Psoas muscle (tissue), 8 donors: ENCODE measurements at places on chromosomes 5 and 9. TPM values are rescaled to one million over a fixed set of nuclear protein-coding genes. Genes with fewer than 3 reads are reported as not detected.

PCDHGB7 gene
- 5.6 TPM for total RNA-seq

PCDHA4 gene
- total RNA-seq: 0.06 TPM

MSX2 gene
- total RNA-seq: 2.4 TPM

NR2F1-AS1 gene
- total RNA-seq: 0.13 TPM

FAM221B gene
- total RNA-seq: not detected

CCDC152 gene
- 0.57 TPM for total RNA-seq

RASGEF1C gene
- total RNA-seq: not detected

PKD2L2 gene
- 0.44 TPM for total RNA-seq

MAP1B gene
- 13.2 TPM for total RNA-seq

OR5C1 gene
- not detected for total RNA-seq

DNA sequence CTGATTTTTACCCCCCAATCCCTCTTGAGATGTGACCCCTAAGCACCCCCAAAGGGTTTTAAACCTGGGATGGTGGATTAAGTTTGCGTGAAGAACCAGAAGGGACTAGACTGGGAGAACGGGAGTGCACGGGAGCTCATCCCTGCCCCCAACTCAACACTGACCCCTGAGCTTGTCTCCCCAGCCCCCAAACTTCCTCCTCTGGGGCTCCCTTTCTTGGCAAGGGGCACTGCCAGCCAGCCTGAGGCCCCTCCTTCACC is 5.0 kb upstream of the SET start:
- no peak for DNase-seq

- DNase-seq: no peak
Measured at GRCh38 chr9:137745541-137745991, 126.8 kb downstream of the EHMT1 start.

DNA sequence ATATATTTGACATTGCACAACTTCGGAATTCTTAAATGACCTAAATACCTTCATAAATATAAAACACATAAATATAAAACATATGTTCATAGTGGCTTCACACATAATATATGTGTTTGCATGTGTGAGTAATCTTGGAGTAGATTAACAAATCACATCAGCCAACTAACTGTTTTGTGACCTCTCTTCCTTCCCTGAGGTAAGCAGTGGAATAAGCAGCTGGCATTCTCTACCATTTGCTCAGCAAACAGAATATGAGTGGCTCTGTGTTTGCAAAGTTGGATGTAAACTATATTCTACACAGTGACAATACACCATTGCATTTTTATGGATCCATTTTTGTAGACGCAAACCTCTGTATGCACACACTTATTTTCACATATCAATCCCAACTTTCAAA is 189.9 kb downstream of the ACER2 start:
- DNase-seq: no peak

DNA sequence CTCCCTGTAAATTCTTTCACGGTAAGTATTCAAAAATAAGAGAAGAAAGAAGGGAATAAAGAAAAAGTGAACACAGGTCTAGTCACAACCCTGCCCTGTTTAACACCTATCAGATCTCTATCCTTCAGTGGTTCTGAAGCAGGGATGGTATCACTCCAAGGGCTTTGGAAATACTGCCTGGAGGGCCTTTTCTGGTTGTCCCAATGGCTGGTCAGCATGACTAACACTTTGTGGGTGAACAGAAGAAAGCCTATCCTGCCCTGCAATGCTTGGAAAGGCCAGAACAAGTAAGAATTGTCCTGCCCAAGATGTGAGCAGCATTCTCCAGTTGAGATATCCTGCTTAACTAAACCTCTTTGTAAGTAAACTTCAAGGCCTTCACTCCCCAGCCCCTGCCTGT is 124.9 kb downstream of the TMEM167A start:
- DNase-seq: no peak

DNA sequence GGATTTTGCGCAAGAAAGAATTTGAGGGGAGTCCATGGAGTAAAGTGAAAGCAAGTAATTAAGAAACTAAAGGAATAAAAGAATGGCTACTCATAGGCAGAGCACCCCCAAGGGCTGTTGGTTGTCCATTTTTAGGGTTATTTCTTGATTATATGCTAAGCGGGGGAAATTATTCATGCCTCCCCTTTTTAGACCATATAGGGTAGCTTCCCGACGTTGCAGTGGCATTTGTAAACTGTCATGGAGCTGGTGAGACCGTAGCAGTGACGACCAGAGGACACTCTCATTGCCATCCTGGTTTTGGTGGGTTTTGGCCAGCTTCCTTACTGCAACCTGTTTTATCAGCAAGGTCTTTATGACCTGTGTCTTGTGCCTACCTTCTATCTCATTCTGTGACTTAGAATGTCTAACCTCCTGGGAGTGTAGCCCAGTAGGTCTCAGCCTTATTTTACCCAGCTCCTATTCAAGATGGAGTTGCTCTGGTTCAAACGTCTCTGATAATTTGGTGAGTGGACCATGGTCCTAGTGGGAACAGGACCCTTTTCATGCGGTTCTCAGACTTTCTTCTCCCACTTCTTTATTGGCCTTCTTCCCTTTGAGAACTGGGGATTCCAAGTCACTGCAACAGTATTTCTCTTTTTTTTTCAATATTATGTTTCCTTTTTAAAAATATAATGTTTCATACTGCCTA is 1.3 kb upstream of the ERAP1 start:
- DNase-seq: no peak

DNA sequence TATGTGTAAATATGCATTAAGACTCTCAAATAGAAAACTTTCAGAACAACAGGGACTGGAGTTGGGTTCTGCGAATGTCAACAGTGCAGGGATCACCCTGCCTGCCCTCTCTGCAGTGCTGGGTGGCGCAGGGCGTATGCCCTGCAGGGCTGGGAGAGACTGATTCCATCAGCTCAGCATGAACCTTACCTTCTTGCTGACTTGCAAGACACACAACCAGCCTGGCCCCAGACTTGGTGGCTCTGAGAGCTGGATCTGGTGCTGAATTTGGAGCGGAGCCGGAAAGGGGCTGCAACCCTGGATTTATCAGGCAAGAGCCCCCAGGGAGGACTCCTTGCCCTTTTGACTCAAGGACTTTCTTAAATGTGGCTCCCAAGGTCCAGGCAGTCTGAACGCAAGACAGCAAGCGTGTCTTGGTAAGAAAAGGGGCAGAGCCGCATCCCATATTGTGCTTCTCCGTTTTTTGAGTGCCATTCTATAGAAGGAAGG is 376.0 kb upstream of the IRX2 start:
- DNase-seq: no peak

GRCh38 chr9:6600006-6600405 is 45.5 kb downstream of the GLDC start:
- no peak for DNase-seq

GRCh38 chr9:34332076-34332964 is 3.0 kb downstream of the NUDT2 start:
- no peak for DNase-seq

DNA sequence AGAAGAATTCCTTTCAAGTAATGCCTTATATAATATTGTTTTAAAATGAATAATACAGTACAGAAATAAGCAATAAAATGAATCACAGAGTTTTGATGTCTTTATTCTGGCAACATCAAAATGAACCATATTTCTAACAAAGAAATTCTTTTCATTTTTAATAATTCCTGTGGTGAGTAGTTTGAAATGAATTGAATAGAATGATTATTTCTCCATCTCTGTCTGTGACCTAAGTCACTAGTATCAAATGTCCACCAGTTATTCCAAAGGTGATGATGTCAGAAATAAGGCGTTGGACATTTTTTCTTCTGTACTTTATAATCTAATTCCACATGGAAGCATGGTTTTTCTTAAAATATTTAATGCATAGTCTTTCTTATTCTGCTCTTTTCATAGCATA is 106.2 kb downstream of the ADAMTSL1 start:
- DNase-seq: no peak

DNA sequence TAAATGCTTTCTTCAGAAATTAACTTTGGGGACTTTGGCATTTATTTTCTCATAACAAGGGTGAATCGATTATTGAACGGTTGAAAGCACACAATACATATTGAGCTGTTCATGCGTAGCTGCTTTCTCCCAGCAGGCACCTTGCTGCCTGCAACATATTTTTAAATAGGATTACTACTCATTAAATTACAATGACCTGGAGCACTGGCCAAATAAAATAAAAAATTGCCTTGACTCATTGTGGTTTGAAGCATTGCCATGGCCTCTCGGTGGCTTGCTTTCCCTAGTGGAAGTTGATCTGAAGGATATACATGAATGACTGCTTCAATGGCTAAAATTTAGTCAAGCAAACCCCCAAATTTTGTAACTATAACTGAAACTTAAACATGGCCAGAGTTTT is 181.6 kb upstream of the NUDT12 start:
- DNase-seq: no peak

- no peak for DNase-seq
Measured at GRCh38 chr9:89982016-89982415, 377.2 kb downstream of the GADD45G start.

GRCh38 chr9:117705386-117705785 is 1.2 kb downstream of the TLR4 start:
- DNase-seq: no peak

DNA sequence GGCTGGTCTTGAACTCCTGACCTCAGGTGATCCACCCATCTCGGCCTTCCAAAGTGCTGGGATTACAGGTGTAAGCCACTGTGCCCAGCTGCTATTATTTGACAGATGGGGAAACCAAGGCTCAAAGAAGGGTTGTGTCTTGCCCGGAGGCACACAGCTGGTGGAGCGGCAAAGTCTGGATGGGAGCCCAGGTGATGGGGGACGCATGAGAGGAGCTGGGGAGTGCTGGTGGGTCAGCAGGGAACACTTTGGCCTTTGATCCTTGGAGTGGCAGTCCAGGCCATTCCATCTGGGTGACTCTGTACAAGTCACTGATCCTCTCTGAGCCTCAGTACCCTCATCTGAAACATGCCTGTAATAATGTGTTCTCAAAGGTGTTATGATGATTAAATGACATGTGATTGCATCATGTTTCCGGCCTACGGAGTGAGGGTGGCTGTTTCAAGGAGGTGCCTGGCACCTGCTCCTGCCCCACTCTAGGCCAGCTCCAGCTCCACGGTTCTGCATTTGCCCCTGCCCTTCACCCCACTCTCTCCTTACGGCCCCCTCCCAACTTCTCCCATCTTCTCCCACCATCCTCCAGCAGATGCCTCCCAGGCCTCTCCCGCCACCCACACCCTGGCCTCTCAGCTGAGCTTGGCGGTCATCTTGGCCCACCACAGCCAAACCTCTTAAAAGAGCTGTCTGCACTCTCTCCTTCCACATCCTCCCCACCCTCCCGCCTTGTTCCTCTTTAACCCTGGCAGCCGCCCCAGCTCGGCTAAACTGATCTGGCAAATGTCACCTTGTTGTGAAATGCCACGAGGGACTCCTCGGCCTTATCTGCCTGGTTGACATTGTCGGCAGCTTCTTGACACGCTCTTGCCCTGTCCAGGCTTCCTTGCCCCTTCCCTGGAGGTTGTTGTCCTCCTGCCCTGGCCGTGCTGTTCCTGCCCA is 5.5 kb upstream of the DBN1 start:
- peak; percentile 94 for DNase-seq

- DNase-seq: no peak
Measured at GRCh38 chr5:54632131-54632701, 114.7 kb downstream of the SNX18 start.

DNA sequence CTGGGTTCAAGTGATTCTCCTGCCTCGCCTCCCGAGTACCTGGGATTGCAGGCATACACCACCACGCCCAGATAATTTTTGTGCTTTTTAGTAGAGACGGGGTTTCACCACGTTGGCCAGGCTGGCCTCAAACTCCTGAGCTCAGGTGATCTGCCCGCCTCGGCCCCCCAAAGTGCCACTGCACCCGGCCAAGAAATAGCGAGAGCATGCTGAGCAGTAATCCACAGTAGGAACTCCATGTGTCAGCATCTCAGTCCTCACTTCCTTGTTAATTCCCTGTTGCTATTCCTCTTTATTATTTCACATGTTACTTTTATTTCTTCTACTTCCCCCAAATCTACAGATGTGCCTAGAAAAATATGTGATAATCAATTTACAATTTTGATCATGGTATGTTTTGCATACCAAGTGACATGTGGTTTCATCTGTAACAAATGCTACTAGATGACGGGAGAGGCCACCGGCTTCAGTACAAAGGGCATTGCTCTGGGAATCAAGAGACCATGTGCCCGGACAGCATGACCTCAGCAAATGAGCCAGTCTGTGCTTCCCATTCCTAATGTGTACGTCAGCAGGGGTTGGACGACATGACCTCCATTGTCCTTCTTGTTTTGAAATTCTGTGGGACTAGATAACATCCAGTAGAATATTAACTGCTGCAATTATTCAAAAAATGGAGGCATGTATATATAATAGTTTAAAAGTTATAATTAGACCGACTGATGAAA is 61.6 kb downstream of the FNBP1 start:
- DNase-seq: no peak

- no peak for DNase-seq
Measured at GRCh38 chr5:14829396-14829795, 42.2 kb downstream of the ANKH start.

DNA sequence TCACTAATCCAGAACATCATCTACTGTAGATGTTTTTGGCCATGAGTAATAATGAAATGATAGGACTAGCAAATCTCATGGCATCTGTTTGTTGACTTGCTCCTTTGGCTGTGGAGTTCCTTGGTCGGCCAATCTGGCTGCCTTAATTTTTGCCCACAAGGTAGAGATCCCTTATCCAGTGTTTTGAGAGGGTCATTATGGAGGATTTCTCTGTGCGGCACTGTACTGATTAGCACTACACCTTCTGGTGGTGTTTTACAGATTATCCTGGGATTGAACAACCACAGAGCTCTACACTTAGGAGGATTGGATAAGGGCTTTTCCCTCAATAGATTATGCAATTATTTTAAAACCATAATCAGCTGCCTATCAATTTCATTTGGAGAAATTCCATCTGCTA is 3.2 kb upstream of the ENHO start:
- no peak for DNase-seq

DNA sequence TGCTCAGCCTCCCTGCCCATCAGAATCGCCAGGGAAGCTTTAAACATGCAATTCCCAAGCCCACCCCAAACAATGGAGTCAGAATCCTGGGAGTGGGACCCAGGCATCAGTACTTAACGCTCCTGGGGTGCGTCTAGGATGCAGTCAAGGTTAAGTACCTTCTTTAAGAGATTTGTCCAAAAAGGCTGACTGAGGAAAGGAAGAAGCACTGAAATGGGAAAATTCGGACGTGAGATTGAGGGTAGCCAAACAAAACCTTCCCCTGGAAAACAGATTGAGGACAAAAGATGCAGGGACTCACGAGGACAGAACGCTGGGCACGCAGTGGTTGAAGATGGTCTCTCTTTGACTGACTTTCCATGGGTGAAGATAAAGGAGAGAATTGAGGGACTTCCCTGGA is 143.5 kb downstream of the MTX3 start:
- no peak for DNase-seq

- no peak for DNase-seq
Measured at GRCh38 chr9:111871499-111871855, 25.1 kb upstream of the UGCG start.
